Activated CD4-positive, alpha-beta T cell treated with anti-CD3 and anti-CD28 coated beads for 1 hour (primary cell): ENCODE measurements at places on chromosomes 1 and 21.

GRCh38 chr1:21262293-21263051 is 27.8 kb downstream of the ECE1 start:
- DNase-seq, result no peak

GRCh38 chr1:154624746-154625643 is 17.0 kb upstream of the ADAR start:
- DNase-seq, result no peak

GRCh38 chr1:55057956-55058298 is 18.6 kb downstream of the PCSK9 start:
- peak; percentile 3 for DNase-seq

DNA sequence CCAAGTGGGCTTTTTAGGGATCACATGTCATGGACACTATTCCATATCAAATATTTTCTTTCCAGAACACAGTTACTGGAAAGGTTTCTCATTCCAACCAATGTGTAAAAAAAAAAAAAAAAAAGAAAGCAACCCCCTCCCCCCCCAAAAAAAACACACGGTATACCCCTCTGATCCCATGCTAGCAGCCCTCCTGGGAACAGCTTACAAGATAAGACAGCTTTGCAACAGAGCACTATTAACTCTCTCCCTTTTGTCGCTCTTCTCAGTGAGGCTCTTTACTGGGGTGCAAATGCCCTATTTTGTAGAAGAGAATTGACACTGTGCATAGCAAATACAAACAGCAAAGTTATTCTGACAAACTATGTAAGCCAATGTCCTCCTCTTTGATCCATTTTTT is 161.2 kb downstream of the NTMT2 start:
- DNase-seq, result no peak

- no peak for DNase-seq
Observed at GRCh38 chr1:214050513-214051401, 63.0 kb downstream of the PROX1 start.

DNA sequence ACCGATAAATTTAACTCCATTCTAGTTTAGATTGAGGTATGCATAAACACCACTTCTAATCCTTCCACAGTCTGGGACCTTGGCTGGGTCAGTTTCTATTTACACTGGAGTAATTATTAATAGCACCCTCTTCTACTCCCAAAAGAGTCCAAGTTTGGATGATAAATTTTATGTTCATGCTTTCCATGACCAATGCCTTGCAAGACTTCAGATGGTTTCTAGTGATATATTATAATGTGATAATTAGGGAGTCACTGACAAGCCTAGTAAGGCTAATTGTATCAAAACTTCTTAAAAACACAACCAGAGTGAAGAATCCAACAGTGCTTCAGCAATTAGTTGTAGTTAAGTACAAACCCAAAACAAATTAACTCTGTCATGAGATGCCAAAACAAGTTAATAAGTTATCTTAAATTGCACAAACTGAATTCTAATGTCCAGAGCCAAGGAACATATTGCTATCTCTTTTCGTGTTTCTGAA is 489.6 kb downstream of the TTLL7 start:
- no peak for DNase-seq

DNA sequence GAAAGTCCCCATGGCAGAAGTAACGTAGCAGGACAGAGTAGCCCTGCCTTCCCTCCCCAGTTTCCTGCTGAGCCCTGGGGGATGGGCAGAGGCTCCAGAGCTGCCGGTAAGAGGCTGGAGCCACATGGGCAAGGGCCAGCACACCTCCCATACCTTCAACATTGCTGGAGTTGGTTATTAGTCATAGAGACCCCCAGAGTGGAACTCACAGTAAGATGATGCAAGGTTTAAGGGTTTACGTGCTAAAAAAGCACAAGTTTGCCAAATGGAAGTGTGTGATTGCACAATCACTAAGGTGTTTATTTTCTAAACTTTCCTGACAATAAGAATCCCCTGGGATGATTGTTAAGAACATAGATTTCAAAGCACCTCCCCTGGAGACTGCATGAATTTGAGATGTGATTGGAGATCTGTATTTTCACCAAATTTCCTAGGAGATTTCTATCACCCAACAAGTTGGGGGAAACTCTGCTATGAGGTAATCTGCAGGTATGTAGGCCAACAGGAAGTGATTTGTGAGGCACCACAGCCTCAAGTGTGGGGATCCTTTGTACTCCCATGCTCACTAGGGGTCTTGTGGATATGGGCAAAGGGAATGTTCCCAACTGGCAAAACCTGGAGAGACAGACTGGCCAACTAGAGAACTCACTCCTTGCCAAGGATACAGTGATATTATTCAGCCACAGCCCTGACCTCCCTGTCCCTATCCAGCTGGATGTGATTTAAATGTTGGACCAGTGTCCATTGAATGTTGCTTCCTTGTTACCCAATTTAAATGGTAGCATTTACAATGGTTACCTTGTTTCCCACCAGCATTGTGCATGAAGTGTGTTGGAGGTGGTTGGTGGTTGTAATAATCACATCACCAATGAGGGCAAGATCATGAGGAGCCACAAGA is 37.1 kb upstream of the CSF1 start:
- no peak for DNase-seq

GRCh38 chr1:212542761-212543187 is 65.8 kb upstream of the ATF3 start:
- no peak for DNase-seq

- no peak for DNase-seq
Observed at GRCh38 chr1:165884009-165884689, 56.7 kb downstream of the UCK2 start.

GRCh38 chr1:212267460-212267859 is 17.8 kb upstream of the PPP2R5A start:
- DNase-seq, result no peak

GRCh38 chr1:214615871-214616270 is 12.9 kb downstream of the CENPF start:
- DNase-seq, result no peak

- no peak for DNase-seq
Observed at GRCh38 chr1:65756616-65757015, 36.1 kb upstream of the PDE4B start.
